Stimulated activated CD4-positive, alpha-beta T cell treated with anti-CD3 and anti-CD28 coated beads, Interleukin-1b, Interleukin-23, amount 100 ng/mL, for 48 hours (primary cell): ENCODE measurements at places on chromosomes 5 and 9.

DNA sequence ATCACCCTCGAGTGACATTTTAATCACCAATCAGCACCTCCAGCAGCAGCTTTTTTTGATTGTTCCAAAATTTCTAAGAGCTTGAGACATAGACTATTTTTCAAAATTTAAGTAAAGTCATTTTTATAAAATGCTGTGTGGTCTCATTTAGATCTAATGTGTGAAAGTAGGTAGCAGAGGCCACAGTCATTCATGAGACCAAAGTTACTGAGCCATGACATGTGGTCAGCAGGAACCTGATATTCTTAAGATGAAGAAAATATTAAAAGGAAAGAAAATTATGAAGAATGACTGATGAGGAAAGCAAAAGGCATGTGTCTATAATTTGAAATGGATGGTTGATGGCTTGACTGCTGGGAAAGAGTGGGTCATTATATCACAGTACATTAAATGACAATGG, 7.2 kb downstream of the FREM1 start:
- DNase-seq, result no peak

- no peak for DNase-seq
Observed at GRCh38 chr5:11396917-11397316, 507.3 kb downstream of the CTNND2 start.

GRCh38 chr5:38404667-38405276, 146.4 kb downstream of the EGFLAM start:
- DNase-seq, result no peak

DNA sequence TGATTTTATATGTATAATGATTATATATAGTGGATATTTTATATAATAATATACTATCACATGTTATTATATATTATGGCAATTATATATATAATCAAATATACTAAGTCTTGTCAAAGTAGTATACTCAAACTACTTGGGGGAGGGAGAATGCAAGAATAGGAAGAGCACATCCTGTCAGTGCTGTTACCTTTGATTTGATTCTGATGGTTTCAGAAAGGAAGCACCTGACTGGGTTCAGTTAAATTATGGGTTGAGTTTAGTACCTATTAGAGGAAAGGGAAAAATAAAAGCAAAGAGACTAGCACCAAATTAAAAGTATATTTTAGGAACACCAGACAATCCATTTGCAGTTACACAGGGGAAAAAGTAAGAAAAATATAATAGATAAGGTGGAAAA, 107.6 kb downstream of the GRIA1 start:
- DNase-seq, result no peak

- DNase-seq, result no peak
Observed at GRCh38 chr5:76391014-76391413, 12.1 kb upstream of the IQGAP2 start.

DNA sequence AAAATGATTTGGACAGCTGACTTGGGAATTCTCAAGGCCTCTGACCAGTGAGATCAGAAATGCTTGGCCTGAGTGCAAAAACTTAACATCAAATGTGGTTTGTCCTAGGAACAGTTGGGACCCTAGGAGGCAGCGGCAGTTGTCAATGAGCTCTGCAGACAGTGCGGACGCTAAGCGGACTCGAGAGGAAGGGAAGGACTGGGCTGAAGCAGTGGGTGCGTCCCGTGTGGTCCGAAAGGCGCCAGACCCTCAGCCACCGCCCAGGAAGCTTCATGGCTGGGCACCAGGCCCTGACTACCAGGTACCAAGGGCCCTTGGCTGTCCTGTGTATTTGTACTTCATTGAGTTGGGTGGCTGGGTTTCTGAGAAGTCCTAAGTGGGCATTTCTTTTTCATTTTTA, 43.7 kb upstream of the POMT1 start:
- DNase-seq, result no peak

DNA sequence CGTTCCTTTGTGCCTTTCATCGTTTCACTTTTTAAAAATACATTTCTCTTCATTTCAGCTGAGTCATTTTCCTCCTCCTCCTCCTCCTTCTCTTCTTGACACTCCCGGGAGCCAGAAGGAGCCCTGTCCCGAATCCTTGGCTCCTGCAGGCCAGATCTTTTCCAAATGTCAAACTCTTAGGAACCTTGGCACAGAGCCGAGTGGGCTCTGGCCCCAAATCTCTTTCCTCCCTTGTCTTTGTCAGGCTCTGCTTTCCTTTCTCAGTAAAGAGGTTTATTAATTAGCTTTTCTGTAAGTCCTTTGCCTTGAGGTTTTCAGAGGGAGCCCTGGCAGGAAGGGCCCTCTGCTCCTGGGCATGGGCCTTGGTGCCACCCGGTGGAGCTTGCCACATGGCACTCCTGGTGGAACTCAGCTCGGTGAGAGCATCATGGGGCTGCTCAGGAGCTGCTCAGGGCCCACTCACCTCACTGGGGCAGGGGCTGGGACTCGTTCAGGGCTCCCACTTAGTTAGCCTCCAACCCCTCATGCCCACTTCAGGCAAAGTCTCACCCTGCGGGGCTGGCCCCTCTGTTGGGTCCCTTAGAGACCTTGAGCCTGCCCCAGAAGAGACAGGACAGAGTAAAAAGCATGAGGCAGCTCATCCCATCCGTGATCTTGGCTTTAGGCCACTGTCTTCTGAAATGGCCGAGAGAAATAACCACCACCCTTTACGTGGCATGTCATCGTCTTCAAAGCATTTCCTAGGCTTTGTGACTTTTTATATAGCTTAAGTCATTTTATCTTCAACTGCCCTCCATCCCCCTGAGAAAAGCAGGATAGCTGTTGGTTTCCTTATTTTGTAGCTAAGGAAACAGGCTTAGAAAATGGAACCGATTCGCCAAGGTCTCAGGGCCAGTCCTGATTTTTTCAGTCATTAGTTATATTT, 17.1 kb downstream of the STC2 start:
- DNase-seq, result no peak

GRCh38 chr9:78857373-78858225, 560.7 kb downstream of the PSAT1 start:
- no peak for DNase-seq

DNA sequence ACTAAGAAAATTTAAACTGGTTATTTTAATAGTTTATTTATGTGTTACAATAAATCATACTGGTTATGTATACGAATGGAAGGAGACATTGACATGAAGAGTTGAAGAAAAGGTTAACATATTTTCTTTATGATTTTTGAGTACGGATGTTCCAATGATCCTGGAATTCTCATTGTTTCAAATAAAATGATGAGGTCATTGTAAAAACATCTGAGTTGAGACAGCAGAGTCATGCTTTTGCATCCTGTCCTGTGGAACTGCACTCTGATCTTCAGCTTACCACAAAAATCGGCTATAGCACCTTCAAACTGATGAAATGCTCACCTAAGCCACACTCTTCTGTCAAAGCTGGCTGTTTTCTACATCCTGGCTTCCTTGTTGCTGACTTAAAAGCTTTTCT, 67.8 kb downstream of the PTCD2 start:
- no peak for DNase-seq

DNA sequence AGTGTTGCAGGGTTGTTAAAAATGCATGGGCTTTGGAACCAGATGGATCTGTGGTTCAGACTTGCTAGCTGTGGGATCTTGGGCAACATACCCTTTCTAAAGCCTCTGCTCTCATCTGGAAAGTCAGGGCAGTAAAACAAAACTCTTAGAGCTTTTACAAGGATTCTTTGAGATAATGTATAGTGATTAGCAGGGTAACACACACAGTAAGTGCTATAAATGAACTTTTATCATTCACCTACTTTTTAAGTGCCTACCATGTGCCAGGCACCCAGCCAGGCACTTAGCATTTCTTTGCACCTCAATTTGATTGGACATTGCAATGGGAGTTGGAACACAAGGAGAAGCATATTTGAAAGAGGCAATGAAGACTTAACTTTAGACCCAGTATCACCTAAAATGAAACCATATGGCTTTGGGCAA, 208.6 kb upstream of the PAPPA start:
- no peak for DNase-seq

DNA sequence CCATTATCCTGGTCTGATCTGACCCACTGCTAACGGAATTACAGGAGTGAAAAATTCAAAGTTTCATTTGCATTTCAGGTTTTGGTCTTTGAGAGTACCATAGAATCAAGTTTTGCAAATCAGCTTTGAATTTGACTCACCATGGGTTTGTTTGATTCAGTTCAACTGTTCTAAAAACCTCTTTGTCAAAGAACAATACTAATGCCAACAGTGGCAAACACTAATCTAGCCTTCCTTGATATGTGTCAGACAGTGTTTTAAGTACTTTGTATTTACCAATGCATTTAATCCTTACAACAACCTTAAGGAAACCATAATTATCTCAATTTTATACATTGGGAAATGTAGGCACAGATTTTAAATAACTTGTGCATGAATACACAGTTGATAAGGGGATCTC, 10.1 kb upstream of the FSD1L start:
- DNase-seq, result no peak

DNA sequence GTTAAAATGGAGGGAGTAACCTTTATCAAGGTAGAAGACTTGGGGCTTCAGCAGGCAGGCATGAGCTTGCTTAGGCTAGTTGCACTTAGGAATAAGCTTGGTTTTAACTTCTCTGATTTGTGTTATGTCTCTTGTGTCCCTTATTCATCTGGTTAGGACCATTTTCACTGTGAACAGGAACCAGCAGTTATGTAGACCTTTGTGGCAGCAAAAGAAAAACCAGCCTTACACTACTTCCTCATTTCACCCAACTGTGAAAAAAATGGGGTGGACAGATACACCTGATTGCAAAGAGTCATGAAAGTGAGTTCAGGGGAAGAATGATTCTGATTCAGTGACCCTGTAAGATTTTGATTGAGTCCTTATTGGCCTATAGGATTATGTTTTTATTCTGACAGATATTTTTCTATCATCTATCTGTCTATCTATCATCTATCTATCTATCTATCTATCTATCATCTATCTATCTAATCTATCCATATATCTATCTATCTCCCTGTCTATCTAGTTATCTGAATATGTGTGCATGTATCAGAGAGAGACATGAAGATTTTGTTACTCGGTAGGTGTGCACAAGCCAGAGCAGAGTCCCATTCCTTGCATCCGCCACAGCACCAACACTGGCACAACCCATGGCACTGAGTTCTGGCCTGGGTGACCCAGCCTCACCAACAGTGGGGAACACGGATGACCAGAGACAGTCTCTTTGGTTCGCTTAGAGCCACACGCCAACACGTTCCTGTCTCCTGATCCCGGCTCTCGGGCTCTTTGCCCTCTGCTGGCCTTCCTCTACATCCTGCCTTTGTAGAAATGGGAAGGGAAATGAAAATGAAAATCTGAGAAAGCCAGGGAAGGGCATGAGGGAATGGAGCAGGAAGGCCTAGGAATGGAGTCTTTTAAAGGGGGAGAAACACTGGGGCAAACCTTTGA, 1.3 kb upstream of the ZNF366 start:
- no peak for DNase-seq

DNA sequence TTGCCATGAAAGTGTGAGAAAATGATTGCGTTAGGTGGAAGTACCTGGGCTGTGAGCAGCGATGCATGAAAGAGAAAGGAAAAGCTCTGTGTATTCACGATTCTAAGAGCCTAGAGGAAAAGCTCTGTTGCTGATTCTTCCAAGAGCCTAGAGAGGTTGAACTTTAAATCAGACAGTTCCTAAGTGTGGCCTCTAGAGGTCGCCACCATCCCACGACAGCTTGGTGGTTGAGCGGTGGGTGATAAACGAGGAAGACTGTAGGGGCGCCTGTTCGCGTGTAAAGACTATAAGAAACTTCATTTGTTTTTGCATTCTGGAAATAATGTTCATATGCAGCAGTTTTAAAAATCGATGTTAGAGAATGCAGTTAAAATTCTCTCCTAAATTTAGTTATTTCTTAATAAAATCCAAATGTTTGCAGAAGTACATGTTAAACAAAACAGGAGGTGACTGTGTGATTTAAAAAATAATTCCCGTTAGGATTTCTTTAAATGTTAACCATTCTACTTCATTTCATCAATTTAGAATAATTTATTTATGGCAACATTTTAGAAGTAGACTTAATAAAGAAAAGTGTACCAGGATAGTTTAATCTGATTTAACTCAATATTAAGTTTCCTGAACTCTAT, 107.7 kb downstream of the TENT4A start:
- peak; percentile 60 for DNase-seq

DNA sequence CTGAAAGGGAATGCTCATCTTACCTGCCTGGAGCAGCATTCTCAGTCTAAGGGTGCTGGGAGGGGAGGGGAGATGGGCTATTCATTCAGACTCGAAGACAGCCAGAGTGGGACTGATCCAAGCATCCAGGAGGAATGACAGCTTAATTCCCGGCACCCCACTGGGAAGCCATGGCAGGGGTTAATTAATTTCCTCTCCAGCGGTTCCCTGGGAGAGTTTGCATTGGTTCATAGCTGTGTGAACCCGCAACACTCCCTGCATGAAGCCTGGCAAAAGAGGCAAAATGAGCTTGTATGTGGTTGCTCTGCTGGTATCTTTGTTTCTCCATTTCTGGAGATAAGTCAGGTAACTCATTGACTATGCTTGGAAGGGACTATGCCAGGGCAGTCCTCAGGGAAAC, 401.0 kb upstream of the SLC24A2 start:
- DNase-seq, result no peak

DNA sequence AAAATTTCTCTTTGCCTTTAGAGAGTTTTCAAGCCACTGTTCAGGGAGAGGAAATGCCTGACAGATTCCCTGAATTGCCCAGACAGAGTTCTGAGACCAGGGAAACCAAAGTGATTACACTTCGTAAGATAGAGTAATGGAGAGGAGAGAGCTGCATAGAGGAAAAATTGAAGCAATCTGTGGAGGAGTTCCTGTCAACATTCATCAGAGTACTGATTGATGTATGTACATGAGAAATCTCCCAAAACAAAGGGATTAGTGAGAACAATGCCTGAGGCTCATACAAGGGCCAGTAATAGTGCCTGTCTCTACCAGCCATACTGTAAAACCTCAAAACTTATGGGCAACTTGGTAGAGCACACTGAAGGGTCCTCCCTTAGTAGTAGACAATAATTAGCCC, 79.0 kb upstream of the TRIM32 start:
- no peak for DNase-seq

DNA sequence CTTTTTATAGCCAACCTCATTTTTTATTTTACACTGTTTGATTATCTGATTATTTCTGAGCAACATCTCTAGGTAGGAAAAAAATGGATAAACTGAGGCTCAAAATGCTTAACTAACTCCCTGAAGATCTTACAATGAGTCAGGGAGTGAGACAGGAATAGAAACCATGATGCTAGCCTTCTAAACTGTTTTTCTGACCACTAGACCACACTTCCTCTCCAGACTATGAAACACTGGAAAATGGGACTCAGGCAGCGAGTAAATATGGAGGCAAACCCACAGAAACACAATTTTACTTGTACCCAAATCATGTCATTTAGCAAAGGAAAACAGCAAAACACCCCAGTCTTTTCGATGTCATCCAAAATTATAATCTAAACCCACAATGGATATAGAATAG, 129.9 kb upstream of the ANKH start:
- DNase-seq, result no peak

GRCh38 chr5:94847726-94848125, 229.3 kb downstream of the SLF1 start:
- DNase-seq, result no peak
